Bladder microvascular endothelial cell (primary cell): ENCODE measurements at places on chromosomes 3 and 15. TPM values are rescaled to one million over a fixed set of nuclear protein-coding genes. Genes with fewer than 3 reads are reported as not detected.

Gene MOBP
- total RNA-seq = under 0.01 TPM in 2 replicates

Gene CKMT1B
- not detected in 2 replicates for total RNA-seq

Gene ISG20
- 9.9 and 51.7 TPM in 2 replicates for total RNA-seq

Gene PLA1A
- 1.8 and 20.3 TPM in 2 replicates for total RNA-seq

Gene TTLL13
- total RNA-seq = 0.06 TPM in 1 of 2 replicates, not detected in the other

Gene HTR3E
- not detected in 2 replicates for total RNA-seq

Gene CP
- total RNA-seq = 0.81 and 2.5 TPM in 2 replicates

Gene SPSB4
- total RNA-seq = not detected in 2 replicates

Gene RPUSD2
- 12.0 and 13.8 TPM in 2 replicates for total RNA-seq

Gene ITIH1
- total RNA-seq = 0.16 TPM in 1 of 2 replicates, not detected in the other

Gene SNTN
- total RNA-seq = not detected in 2 replicates

Gene SLC6A1
- total RNA-seq = not detected in 2 replicates
